ENCODE measurements at places on chromosomes 12 and 14. TPM values are rescaled to one million over a fixed set of nuclear protein-coding genes. Genes with fewer than 3 reads are reported as not detected.

DNA sequence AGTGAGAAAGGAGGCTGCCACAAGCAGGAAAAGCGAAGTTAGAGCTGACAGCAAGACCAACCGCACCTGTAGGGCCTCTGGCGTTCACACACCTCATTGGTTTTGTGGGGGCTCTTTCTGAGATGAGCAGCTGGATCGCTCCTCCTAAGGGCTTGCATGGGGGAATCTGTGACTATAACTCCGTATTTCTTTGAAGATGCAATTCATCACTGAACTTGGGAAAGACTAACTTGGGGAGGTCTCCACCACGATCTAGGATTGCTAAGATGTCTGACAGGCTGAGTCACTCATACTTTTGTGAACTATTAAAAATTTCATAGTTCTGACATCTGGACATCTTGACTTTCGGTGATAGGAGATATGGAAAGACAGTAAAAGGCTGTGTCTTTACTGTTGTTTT lies 173.6 kb downstream of the ETV6 start:
- H3K4me3 ChIP-seq = no peak overlapping the region
- no peak for DNase-seq
- peaks cover 37% of the 10 kb centered on the region for H3K4me1 ChIP-seq
- peaks cover 4% of the 10 kb centered on the region for H3K36me3 ChIP-seq
- no peak overlapping the region for H3K27ac ChIP-seq

GRCh38 chr14:24982472-24983155 lies 67.3 kb downstream of the STXBP6 start:
- H3K4me3 ChIP-seq = no peak overlapping the region
- no peak for DNase-seq
- no peaks in the 10 kb centered on the region for H3K36me3 ChIP-seq
- no peak overlapping the region for H3K27ac ChIP-seq

GRCh38 chr14:49935526-49935925 lies 42.6 kb downstream of the ARF6 start:
- DNase-seq = no peak
- H3K4me1 ChIP-seq = peaks cover 4% of the 10 kb centered on the region
- peaks cover 10% of the 10 kb centered on the region for H3K27me3 ChIP-seq
- no peak overlapping the region for H3K4me3 ChIP-seq
- H3K27ac ChIP-seq = no peak overlapping the region

Gene TPPP2
- not detected for total RNA-seq
